ENCODE measurements at places on chromosomes 16 and 17.

GRCh38 chr17:64354824-64355535, 35.7 kb downstream of the PECAM1 start:
- peak; percentile 79 for DNase-seq

DNA sequence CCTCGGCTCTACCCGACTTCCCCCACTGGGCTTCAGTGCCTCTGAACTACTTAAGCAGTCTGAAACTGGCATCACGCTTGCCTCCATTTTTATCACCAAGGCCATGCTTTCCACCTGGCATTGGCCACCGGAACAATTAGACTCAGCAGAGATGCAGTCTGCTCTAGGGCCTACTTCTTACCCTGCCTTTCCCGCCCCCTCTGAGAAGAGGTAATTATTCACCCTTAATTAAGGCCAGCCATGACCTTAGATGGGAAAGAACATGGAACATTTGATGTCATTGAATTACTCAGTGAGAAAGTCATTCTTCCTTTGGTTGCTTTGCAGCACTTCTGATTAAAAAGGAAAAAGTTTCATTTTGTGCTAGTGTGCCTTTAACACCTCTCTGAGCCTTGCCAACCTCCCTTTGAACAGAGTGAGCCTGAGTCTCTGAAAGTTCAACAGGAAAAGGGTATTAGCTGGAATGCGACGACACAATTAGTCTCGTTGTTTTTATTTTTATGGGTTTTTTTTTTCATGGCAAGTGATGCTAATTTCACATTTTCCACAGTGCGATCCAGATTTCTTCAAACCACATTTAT, 60.9 kb upstream of the TNRC6A start:
- DNase-seq = peak; percentile 55

- DNase-seq = no peak
Observed at GRCh38 chr17:66310528-66311148, 8.2 kb downstream of the PRKCA start.

- DNase-seq = no peak
Observed at GRCh38 chr16:67762385-67762784, 43.3 kb upstream of the GFOD2 start.

DNA sequence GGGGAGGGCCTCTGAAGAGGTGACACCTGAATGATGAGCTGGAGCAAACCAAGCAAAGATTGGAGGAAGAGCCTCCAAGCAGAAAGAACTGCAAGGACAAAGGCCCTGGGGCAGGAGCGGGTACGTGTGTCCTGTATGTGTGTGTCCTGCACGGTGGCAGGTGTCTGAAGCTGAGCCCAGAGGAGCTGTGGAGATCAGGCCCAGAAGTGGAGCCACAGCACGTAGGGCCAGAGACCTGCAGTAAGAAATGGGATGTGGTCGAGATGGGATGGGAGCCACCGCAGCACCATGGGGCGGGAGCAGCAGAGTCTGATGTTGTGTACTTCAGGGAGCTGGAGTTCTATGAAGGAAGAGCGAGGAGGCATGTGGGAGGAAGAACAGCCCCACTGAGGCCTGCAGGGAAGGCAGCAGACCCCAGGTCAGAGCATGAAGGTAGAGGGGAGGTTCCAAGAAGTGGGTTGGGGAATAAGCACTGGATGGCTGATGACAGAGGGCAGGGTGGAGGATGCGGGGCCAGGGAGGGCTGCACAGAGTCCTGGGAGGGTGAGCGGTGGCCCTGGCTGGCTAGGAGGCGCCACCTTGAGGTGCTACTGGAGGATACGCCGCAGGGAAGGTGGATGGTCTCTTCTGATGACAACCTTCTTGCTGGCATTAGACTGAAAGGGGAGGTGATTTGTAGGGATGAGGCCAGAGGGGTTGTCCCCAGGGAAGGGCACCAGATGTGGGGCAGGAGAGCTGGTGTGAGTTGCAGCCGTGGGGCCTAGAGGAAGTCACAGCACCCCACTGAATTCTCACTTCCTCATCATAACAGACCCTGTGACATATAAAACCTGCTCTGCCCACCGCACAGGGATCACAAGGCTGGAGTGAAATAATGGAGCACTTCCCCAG, 10.6 kb upstream of the CETP start:
- DNase-seq = peak; percentile 63

DNA sequence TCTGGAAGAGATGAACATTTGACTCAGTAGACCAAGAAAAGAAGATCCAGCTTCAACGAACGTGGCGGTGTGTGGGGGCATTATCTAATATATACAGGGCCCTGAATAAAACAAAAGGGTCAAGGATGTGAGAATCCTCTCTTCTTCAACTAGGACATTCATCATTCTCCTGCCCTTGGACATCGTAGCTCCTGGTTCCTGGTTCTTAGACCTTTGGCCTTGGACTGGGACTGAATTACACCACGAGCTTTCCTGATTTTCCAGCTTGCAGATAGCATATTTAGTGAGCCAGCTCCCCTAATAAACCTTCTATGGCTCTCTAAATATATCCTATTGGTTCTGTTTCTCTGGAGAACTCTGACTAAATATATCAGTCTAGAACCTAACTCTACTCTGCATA, 29.5 kb upstream of the HELZ start:
- DNase-seq = no peak

- DNase-seq = peak; percentile 11
Observed at GRCh38 chr16:69250081-69250480, 61.1 kb upstream of the VPS4A start.

DNA sequence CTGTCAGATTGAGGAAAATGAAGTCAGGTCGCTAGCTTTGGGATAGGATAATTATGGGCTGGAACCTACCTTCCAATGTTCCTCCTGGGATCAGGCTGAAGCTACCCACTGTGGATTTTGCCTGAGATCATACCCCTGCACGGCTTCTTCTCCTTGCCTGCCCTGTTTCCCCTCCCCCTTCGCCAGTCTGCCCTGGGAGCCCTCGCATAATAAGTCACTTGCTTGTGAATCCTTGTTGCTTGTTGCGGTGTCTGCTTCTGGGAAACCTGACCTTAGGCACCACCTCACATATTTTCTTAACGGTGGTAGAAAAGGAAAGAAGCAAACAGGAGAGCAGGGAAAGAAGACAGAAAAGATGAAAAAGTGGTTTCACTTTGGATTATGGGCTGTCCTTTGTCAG, 13.3 kb upstream of the PMP22 start:
- DNase-seq = no peak

GRCh38 chr16:85126705-85127378, 14.6 kb upstream of the CIBAR2 start:
- DNase-seq = peak; percentile 71

DNA sequence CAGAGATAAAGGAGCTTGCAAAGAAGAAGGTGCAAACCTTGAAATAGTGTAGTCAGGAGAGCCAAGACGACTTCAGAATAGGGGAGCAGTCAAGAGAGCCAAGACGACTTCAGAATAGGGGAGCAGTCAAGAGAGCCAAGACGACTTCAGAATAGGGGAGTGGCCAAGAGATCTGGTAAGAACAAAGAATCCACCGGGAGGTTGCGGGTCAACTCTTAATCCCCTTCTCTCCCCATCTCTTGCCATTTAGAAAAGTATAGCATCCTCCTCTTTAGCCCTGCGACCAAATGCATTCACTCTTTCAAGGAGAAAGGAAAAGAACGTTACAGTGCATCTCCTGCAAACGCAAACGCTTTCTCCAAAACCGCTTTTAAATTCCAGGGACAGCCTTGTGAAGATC, 713 bp downstream of the KNOP1 start:
- DNase-seq = no peak

GRCh38 chr17:61280851-61281250, 118.8 kb upstream of the TBX2 start:
- DNase-seq = no peak

Measured in cardiac fibroblast (primary cell).